Fibroblast of upper back skin (primary cell): ENCODE measurements at places on chromosomes 2 and 18.

DNA sequence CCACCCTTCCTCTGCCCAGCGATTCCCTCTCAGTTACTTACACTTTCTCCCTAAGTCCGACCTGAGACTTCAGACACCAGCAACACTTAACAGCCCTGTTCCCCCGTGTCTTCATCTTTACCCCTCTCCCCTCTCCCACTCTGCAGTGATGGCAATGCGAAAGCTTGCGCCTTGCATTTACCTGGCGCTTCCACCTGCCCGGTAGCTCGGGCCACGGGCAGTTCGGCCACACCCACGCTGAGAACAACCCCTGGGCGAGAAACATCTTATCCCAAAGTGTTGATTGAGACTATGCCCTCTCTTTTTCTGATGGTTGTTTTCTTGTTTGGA is 558 bp downstream of the DNAJC10 start:
- no peak for DNase-seq

GRCh38 chr2:181130686-181131085 is 150.3 kb downstream of the UBE2E3 start:
- DNase-seq: peak; percentile 50

DNA sequence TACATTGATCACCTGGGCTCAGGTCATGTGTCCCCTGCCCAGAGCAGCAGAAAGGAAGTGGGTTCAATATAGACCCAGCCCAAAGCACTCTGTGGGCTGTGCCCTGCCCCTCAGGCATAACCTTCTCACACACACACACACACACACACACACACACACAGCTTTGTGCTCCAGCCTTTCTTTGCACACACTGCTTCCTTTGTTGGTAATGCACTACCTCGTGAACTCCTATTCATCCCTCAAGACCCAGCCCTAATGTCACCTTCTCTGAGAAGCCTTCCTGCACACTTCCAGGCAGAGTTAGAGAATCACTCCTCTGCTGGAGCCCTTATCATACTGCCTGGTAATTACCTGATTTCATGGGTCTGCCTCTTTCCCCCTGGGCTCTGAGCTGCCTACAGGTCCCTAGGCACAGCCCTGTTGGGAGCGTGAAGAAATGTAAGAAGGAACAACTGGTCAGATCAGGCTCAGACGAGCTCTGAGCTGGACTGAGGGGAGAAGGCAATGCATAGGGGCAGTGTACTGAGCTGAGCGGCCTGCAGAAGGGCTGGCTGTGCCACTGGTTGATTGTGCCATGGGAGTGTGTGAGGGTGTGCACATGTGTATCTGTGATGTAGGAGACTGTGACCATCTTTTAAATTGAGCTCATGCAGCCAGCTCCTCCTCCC is 210.3 kb downstream of the GLI2 start:
- no peak for DNase-seq

DNA sequence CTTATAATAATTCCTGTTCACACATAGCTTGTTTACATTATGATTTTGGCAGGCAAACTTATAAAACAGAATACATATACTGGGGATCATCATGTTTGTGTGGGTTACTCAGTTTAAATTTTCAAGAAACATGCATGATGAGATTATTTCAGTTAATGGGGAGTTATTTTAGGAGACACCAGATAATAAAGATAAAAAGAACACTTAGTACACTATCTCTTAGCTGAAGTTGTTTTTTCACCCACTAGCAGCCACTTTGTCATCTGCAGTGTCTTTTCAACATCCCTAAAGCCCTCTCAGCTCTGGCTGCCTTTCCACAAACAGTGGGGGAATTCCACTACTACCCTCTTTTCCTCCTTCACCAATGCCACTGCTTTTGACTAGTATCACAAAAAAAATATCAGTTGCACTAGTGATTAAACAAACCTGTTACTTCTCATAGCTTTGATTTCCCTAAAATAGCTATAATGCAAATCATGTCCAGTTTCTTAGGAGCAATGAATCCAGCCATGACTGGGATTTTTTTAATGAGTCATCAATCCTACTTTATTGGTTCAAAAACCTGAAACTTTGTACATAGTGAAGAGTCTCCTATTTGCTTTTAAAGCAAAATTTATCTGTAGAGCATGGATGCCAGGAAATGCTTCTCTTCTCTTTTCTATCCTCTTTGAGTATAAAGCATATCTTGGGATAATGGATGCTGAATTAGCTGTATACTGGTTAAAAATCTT is 156.7 kb upstream of the TFPI start:
- no peak for DNase-seq

GRCh38 chr2:85353876-85354285 is 447 bp downstream of the RETSAT start:
- DNase-seq: no peak

DNA sequence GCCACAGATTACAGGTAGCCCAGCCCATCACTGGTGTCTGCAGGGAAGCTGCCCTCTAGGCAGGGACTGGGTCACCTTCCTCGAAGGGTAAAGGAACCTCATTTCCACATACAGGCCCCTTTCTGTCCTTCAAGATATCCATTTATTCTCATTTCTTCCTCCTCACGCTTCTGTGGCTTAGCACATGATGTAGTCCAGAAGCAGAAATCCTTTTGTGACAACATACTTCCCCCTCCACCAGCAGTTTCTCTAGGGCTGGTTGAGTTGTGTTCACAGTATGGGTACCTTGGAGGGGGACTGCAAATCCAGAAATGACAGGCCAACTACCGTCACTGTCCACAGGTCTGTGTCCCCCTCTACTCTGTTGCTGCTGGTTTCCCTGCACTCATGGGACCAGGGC is 364.9 kb downstream of the ANAPC1 start:
- DNase-seq: no peak
